ENCODE measurements at places on chromosomes 1 and 21.

DNA sequence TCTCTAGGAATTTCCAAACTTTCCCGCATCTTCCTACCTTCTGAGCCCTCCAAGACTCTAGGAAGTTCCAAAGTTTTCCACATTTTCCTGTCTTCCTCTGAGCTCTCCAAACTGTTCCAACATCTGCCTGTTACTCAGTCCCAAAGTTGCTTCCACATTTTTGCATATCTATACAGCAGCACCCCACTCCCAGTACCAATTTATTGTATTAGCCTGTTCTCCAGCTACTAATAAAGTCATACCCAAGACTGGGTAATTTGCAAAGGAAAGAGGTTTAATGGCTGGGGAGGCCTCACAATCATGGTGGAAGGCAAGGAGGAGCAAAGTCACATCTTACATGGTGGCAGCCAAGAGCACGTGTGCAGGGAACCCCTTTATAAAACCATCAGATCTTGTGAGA is 82.9 kb upstream of the DSCAM start:
- DNase-seq: no peak

GRCh38 chr21:31735511-31735992 is 3.6 kb upstream of the SCAF4 start:
- no peak for DNase-seq

GRCh38 chr1:247324923-247325322 is 6.7 kb downstream of the ZNF496 start:
- DNase-seq: no peak

- DNase-seq: no peak
Measured at GRCh38 chr1:192171123-192171522, 12.9 kb downstream of the RGS18 start.

- DNase-seq: no peak
Measured at GRCh38 chr1:43904660-43905551, 28.7 kb upstream of the ARTN start.

GRCh38 chr1:171372418-171373084 is 58.6 kb downstream of the FMO4 start:
- DNase-seq: no peak

- DNase-seq: no peak
Measured at GRCh38 chr1:203084588-203085527, 954 bp downstream of the MYOG start.

All from head of caudate nucleus (tissue), 42 donors.